ENCODE measurements at places on chromosomes 2 and 18.

GRCh38 chr2:23283653-23284052, 101.3 kb upstream of the KLHL29 start:
- no peak for DNase-seq

DNA sequence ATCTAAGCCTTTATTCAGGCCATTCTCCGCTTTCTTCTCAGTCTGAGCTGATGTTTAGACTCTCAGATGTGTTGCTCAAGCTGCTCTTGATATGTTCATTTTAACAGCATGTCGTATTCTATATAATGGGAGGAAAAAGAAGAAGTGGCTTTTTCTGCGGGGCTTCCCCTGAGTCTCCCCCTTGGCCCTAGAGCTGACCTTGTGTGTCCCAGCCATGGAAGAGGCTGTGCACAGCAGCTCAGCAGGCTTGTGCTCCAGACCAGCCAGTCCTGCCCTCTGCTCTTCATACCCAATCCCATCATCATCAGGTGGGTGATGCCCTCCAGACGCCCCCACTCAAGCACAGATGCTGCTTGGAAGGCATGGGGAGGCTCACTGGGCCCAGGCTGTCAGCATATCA, 155.1 kb upstream of the CELF4 start:
- no peak for DNase-seq

DNA sequence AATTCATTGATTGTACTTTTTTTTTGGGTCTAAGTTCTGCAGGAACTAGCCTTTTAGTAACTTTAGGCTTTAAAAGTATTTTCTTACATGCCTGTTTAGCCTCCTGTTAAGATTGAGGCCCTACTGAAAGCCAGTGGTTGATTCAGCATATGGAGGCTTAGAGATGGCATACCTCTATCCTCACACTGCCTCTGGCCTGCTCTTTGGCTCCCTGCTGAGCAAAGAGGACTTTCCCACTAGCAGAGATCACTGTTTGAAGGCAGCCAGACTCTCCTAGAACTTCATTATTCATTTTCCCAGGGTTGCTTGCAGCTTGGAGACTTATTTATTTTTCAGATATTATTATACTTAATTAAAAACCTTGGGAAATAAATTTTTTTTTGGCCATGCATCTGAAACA, 405.6 kb upstream of the MEX3C start:
- DNase-seq: no peak

DNA sequence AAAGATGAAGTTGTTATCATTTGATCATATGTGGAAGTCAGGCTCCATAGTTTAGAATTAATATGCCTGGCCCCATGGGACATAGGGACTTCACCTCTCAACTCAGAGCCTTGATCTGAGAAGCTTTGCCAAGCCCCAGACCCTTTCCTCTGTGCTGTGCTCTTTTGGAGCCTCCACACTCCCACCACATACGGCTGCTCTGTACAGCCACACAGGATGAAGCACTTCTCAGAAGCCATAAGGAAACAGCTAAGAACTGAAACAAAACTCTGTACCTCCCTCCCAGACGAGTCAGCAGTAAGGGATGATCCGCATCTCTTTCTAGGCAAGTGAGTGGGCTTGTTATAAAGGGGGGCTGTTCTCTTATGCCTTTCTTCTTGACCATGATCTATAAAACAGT, 66.5 kb downstream of the CAB39 start:
- no peak for DNase-seq

GRCh38 chr18:26640541-26640940, 92.2 kb upstream of the KCTD1 start:
- no peak for DNase-seq

GRCh38 chr2:7567646-7568045, 650.4 kb downstream of the RNF144A start:
- no peak for DNase-seq

GRCh38 chr2:118031566-118031965, 17.7 kb upstream of the CCDC93 start:
- no peak for DNase-seq

DNA sequence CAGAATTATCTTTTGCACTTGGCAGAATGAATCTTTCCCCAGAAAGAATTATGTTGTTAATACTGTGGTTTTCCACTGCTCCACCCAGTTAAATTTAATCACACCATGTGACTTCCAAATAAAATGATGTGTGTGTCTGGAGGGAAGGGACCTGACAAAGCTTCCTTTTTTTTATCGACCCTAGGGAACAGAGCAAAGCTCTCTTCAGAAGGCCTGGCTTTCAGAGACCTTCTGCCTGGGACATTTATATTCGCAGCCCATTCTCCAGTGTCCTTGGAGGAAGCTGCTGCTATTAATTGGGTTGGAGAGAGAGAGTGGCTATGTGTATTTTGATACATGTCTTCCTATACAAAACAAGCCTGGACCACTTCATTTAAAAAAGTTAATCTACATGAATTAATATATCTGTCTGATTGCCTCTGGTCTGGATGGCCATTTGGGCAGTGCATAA, 233.7 kb downstream of the PRKCE start:
- DNase-seq: no peak

DNA sequence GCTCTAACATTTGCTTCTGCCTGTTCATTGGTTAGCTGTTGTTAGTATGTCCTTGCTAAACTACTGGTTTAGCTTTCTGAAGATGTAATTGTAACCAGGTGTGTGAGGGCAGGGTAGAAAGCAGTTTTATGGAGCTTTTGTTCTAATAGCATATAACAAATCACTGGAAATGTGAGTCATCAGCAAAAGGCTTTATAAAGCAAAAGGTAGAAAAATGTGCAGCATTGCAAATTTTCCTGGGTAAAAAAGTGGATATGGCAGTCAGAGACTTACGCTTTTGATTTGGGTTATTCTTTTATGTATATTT, 85.3 kb downstream of the ZNF407 start:
- DNase-seq: peak; percentile 16

- DNase-seq: no peak
Measured at GRCh38 chr2:79788952-79789651, 276.3 kb downstream of the CTNNA2 start.

- no peak for DNase-seq
Measured at GRCh38 chr2:202909394-202910192, 1.9 kb downstream of the WDR12 start.

DNA sequence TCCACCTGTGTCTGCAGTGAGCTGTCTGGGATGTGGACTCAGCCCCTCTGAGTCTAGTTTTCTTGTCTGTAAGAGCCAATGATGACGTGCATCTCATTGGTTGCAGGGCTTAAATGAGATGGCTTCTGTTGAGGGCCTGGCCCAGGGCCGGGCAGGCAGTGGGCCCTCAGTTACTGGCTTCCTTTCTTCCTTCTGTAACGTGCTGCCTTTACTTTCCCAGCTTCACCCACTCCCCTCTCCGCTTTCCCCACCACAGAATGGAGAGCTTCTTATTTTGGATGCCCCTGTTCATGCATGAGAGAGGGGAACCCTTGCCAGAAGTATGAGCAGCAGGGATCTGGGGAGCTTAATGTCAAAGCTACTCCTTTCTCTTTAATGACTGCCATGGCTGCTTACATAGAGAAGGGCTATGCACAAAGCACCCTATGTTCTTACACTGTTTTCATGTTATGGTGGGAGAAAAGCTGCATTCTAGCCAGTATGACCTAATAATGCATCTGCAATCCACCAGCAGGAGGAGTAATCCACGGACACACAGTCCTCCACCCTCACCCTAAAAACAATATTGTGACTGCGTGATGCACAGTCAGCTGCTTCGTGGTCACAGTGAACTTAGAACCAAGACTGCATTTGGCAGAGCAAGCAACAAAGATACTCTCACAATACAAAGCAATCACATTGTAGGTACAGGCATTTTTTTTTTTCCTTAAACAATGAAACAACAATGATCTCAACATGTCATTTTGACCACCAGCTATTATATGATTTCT, 37.2 kb downstream of the CREG2 start:
- DNase-seq: no peak

DNA sequence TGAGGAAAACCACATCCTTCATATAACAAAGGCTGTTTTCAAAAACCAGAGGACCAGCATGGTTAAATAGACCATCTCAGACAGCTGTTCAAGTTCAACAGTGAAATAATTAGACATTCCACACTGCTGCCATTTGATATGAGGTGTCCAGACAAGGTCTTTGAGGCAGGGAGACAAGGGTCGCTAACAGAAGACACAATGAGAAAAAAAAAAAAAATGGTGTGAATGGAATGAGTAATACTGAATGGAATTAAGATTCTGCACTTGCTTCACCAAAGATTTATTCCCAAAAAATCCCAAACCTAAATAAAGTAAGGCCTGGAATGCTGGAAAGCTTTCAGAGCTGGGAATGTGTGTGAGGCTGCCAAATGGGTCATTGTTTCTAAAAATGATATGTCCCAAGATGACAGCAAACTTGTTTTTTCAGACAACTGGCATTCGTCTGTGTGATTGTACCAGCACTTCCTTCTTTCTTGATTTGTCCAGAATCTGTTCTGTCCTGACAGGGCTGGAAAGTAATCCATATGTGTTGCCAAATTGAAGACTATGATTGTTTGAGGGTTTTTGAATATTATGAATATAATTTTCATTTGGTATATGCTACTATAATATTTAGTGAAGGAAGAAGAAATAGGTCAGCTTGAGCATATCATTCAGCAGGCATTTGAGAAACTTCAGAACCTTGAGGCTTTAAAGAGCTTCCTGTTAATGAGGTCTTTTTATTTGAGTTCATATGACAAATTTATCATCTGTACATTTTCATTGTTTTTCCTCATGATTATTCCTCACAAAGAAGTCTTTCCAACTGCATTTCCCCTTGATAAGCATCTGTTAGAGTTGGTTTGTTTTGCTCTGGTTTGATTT, 85.2 kb upstream of the ITGA4 start:
- no peak for DNase-seq

DNA sequence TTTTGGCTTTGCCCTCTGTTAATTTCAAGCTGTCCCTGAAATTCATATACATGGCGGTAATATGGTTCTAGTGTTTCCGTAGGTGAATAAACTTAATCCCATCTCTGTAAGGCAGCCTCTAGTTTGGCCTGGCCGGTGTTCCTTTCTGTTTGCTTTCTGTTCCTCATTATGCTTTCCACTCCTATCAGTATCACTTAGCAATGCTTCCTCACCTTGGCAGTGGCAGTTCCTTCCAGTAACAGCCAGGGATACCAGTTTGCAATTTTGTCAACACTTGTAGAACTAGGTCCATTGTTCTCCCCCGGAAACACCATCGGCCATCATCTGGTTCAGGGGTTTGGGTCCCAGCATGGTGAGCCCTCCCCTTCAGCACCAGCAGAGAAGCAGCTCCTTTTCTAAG, 18.2 kb upstream of the TNP1 start:
- no peak for DNase-seq

GRCh38 chr2:164593541-164593940, 27.7 kb downstream of the GRB14 start:
- no peak for DNase-seq
